ENCODE measurements at places on chromosomes 13 and 19.

GRCh38 chr13:97058926-97059325 is 64.7 kb upstream of the OXGR1 start:
- H3K27ac ChIP-seq = no peak overlapping the region
- H3K4me1 ChIP-seq = no peaks in the 10 kb centered on the region
- no peak overlapping the region for H3K4me3 ChIP-seq
- peaks cover under 1% of the 10 kb centered on the region for H3K27me3 ChIP-seq
- H3K36me3 ChIP-seq = peaks cover 15% of the 10 kb centered on the region

DNA sequence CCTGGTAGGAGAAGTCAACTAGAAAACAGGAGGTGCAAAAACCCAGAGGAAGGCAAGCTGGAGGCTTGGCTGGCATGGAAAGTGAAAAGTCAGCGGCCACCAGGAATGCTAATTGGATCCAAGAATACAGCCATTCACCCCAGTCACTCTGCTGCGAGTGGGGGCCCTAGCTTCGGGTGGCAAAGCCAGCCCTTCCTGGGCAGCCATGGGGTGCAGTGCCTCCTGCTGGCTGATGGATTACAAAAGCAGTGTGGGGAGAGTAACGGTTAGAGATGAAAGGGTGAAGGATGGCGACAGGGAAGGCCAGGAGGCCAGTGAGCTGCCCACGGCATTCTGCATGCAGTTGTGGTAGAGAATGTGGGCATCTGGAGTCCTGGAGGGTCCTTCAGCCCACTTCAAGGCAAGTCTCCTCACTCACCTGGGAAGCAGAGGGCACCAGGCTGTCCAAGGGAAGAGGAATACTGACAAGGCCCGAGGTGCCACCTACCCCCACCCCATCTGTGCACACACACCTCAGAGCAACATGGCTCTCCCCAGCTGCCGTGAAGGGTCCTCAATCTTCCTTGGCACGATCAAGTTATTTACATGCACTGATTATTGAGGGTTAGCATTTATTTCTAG is 20.3 kb upstream of the EPHX3 start:
- H3K4me1 ChIP-seq = peaks cover 16% of the 10 kb centered on the region
- H3K27ac ChIP-seq = peak overlapping the region; percentile 89
- no peaks in the 10 kb centered on the region for H3K27me3 ChIP-seq
- no peak overlapping the region for H3K4me3 ChIP-seq
- DNase-seq = peak; percentile 42
- peaks cover 68% of the 10 kb centered on the region for H3K36me3 ChIP-seq

DNA sequence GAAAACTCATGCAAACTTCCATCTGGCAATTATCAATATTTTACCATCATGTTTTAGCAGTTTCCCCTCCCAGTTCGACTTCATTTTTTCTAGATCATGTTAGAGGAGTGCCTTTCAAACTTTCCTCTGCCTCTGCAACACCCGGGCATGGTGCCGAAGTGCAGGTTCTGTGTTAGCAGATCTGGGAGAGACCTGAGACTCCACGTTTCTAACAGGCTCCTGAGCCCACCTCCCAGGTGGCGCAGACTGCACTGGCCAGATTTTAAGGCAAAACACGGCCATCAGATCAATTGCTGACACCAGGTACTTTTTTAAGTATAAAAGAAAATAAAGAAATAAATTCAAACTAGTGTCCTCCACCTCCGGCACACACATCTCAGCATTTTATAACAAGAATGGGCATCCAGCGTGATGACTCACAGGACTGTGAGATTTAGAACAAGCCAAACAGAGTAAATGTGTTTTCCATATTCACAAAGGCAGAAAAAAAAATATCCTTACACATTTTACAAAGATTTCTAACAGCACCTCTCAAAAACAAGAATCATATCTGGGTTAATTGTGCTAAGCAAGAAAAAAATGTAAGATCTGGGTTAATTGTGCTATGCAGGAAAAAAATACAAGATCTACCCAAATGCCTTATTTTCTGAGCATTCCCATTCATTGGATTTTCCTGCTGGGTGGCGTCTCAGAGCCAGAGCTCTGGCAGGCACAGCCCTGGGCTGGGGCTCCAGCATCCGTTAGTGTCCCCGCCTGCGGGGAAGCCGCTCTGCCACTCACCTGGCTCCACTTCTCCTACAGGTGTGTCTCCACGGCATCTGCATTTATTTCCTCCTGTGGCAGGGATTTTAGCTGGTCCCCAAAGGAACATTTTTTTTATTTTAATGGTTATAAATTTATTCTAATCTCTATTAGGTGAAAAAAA is 127.9 kb upstream of the SOX1 start:
- no peak overlapping the region for H3K4me3 ChIP-seq
- no peaks in the 10 kb centered on the region for H3K36me3 ChIP-seq
- no peak overlapping the region for H3K27ac ChIP-seq

- H3K27me3 ChIP-seq = peaks cover 8% of the 10 kb centered on the region
- no peak overlapping the region for H3K4me3 ChIP-seq
- peaks cover 10% of the 10 kb centered on the region for H3K4me1 ChIP-seq
- no peak overlapping the region for H3K27ac ChIP-seq
- H3K36me3 ChIP-seq = no peaks in the 10 kb centered on the region
- no peak for DNase-seq
Measured at GRCh38 chr19:17549085-17549740, 6.2 kb upstream of the COLGALT1 start.

- no peak overlapping the region for H3K4me3 ChIP-seq
- no peak overlapping the region for H3K27ac ChIP-seq
- no peaks in the 10 kb centered on the region for H3K36me3 ChIP-seq
- no peak for DNase-seq
Measured at GRCh38 chr13:20354722-20355121, 122.6 kb upstream of the GJB6 start.

GRCh38 chr13:46896341-46897137 is at the start of gene HTR2A:
TSS of gene HTR2A (minus strand) at chr13:46897053. CDS start at chr13:46895906, 1,147 bp downstream.
- no peak within 1 kb of the TSS for H3K4me3 ChIP-seq
- DNase-seq = no peak
- H3K4me1 ChIP-seq = peaks cover 31% of the 10 kb centered on the region
- no peak within 1 kb of the TSS for H3K27ac ChIP-seq
- H3K27me3 ChIP-seq = peaks cover 9% of the 10 kb centered on the region
- no peaks in the 10 kb centered on the region for H3K36me3 ChIP-seq

DNA sequence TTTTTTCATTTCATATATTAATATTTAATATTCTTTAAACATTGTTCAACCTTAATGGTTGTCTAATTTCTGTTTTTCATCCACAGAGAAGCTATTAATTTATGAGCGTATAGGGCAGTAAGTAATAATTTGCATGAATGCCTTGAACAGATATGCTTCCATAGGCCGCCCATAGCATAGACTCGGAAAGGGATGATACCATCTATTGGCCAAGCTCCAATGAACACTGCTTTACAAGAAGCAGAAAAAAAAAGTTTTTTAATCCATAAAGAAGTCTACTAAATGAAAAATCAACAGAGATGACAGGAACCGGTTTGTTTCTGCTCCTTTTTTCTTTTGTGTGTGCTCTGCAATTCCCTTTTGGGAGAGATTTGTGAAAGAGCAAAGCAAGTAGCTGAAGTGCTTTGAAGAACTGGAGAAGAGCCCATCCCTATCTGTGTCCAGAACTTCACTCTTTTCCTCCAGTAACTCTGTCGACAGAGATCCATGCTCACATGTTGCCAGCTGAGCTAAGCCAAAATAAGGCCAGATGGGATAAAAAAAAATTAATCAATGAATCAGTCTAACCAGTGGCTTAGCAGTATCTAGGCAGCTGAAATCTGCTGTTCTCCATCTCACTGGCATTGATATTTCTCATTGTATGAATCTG is 215.9 kb upstream of the SOX21 start:
- DNase-seq = no peak
- H3K4me3 ChIP-seq = no peak overlapping the region
- no peak overlapping the region for H3K27ac ChIP-seq
- H3K27me3 ChIP-seq = no peaks in the 10 kb centered on the region
- H3K4me1 ChIP-seq = no peaks in the 10 kb centered on the region
- peaks cover 5% of the 10 kb centered on the region for H3K36me3 ChIP-seq

- H3K36me3 ChIP-seq = no peaks in the 10 kb centered on the region
- H3K4me1 ChIP-seq = no peaks in the 10 kb centered on the region
- no peak overlapping the region for H3K4me3 ChIP-seq
- no peak overlapping the region for H3K27ac ChIP-seq
- DNase-seq = no peak
Measured at GRCh38 chr13:86765462-86765861, 905.7 kb upstream of the SLITRK5 start.

DNA sequence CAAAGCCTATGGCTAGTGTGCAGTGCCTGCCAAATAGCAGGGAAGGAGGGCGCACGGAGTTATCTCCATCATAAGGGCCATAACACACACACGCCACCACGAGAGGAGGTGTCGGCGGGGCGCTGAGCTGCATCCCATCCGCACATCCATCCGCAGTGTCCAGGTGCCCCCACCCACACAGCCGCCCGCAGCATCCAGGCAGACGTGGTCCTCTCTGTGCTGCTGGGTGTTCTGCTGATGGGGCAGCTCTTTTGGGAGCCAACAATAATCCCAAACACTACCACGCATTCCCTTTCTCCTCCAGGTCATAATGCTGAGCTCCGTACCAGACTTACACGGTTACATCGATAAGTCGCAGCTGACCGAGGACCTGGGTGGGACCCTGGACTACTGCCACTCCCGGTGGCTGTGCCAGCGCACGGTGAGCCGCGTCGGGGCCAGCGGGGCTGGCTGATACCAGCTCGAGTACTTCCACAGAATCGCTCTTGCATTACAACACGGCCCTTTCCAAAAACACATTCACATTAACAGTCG is 41.5 kb upstream of the F7 start:
- H3K36me3 ChIP-seq = peaks cover 3% of the 10 kb centered on the region
- H3K4me3 ChIP-seq = no peak overlapping the region
- no peaks in the 10 kb centered on the region for H3K27me3 ChIP-seq
- no peak for DNase-seq

GRCh38 chr19:33397536-33398360 is 24.2 kb downstream of the CEBPG start:
- no peak overlapping the region for H3K4me3 ChIP-seq
- no peaks in the 10 kb centered on the region for H3K27me3 ChIP-seq
- 0 out of 2 replicates have a peak overlapping the region, but pooled peaks have one; percentile 49 for H3K27ac ChIP-seq
- peaks cover 10% of the 10 kb centered on the region for H3K4me1 ChIP-seq
- no peaks in the 10 kb centered on the region for H3K36me3 ChIP-seq

GRCh38 chr13:85316506-85317025 is 482.7 kb downstream of the SLITRK6 start:
- no peak for DNase-seq
- H3K36me3 ChIP-seq = no peaks in the 10 kb centered on the region
- H3K4me1 ChIP-seq = no peaks in the 10 kb centered on the region

Measured in WTC11 (cell line).